Natural killer cell treated with Interleukin-12 subunit alpha and Interleukin-12 subunit beta and Interleukin-15 and Interleukin-18, amount 100 ng/mL, for 72 hours (primary cell): ENCODE measurements at places on chromosomes 11 and 22. TPM values are rescaled to one million over a fixed set of nuclear protein-coding genes. Genes with fewer than 3 reads are reported as not detected.

GRCh38 chr11:72278905-72279304 is 34.9 kb upstream of the PHOX2A start:
- no peak for DNase-seq

- DNase-seq, result no peak
These were observed 17.7 kb downstream of the PHLDB1 start for GRCh38 chr11:118625036-118625690.

Gene CLMP
- not detected for total RNA-seq

- DNase-seq, result no peak
These were observed 15.1 kb downstream of the RCN1 start for GRCh38 chr11:32105871-32106560.

- no peak for DNase-seq
These were observed 23.3 kb downstream of the DKK3 start for GRCh38 chr11:11985016-11985715.

DNA sequence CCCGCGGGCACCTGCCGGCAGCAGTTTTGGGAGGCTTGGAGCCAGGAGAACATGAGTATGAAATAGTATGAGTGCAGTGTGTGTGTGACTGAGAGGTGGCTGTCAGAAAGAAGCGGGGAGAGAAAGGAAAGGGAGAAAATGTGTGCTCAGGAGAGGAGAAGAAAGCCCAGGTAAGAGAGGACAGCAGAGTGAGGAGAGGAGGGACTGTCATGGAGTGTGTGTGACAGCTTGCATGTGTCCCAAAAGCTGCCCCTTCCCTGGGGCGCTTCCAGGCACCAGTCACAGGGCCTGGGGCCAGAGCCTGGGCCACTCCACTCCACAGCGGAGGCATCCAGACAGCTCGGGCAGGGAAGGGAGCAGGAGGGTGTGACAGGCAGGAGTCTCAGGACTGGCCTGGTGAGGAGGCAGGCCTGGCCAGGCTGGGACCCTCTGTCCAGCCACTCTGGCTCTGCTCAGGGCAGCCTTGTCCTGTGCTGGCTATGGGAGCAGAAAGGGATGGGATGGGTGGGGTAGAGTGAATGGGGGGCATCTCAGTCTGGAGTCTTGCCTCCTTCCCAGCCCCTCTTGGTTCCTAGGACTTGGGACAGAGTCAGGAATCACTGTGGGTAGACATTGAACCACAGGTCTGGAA is 949 bp downstream of the MMP11 start:
- DNase-seq, result no peak

Gene GSTT2B
- not detected for total RNA-seq

GRCh38 chr11:122198291-122198983 is 82.4 kb upstream of the BLID start:
- DNase-seq, result no peak

Gene SIRT3
- 16.3 TPM for total RNA-seq

GRCh38 chr22:17627961-17628405 is 566 bp downstream of the ATP6V1E1 start:
- no peak for DNase-seq

GRCh38 chr11:118914987-118915386 is 10.7 kb downstream of the BCL9L start:
- DNase-seq, result no peak

DNA sequence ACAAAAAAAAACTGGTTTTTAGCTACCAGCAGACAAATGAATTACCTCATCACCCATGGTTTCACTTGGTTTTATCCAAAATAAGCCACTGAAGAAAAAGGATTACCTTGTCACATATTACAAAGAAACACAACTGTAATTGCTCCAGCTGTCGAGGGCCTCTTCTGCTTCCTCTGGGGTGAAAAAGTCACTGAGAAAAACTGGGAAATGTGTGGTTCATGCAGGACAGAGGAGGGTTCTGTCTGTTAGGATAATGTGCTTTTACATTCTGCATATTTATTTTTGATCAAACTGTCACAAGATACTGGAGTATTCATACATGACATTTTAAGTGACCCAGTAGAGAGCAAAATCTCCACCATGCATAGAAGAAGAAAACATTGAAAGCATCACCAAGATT is 211.7 kb downstream of the NAV2 start:
- no peak for DNase-seq

Gene MYRF
- total RNA-seq, result 3.7 TPM

- DNase-seq, result no peak
These were observed 78.7 kb downstream of the PIWIL3 start for GRCh38 chr22:24695561-24696511.

- no peak for DNase-seq
These were observed 62.2 kb downstream of the PARVA start for GRCh38 chr11:12439615-12440014.

DNA sequence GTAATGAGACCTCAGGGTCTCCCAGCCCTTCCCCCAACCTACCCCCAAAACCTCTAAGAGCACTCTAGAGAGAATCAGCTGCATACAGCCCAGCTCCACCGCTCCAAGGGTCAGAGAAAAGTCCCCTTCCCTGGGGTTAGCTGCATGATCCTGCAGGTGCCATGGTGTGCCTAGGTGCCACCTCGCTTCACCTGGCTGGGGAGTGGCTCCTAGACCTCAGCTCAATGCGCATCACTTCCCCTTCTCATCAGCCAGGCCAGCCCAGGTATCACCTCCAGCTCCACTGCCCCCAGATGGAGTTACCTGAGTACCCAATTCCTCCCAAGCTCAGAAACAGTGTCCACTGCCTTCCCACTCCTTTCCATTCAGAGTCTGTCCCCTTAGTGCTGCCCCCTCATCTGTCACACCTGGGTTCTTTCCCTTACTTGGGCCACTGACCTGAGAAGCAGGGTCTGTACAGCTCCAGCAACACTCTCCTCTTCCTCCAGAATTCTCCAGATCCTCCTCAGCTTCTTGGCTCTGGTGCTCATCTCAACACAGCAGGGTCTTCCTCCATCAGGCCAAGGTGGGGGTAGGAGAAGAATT is 1.3 kb downstream of the STARD10 start:
- DNase-seq, result no peak

Gene OR8D4
- total RNA-seq, result not detected

DNA sequence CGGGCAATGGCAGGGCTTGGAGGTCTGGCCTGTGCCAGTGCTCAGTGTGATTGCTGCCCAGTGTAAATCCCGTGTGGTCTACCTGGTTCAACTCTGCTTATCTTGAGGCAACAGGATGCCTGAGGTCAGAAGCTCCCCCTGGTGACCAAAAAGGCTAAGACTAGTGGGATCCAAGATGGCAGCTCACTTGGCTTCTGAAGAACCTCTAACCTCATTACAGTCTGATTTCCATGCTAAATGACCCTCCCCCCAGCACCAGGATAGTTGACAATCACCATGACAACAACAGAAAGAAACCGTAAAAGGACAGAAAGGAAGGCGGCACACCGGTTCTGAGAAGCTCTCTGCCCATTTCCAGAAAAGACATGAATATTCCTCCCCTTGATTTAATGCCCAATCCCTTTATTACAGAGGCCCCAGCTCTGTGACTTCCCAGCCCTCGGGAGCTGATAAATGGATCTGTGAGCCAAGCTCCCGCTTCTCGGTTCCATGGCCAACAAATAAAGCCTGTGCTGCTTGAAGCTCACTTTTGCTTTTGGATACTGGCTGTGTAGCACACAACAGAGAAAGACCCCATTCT is 398.4 kb downstream of the CTTN start:
- no peak for DNase-seq

- no peak for DNase-seq
These were observed 134.4 kb upstream of the ZC3H12C start for GRCh38 chr11:109958821-109959166.

GRCh38 chr11:93648158-93648557 is 13.3 kb upstream of the CEP295 start:
- DNase-seq, result no peak

Gene ADAMTS8
- total RNA-seq, result not detected

Gene NECTIN1
- 2.6 TPM for total RNA-seq

GRCh38 chr11:120972621-120973020 is 51.3 kb upstream of the TBCEL start:
- no peak for DNase-seq

GRCh38 chr11:27129686-27130085 is 89.1 kb downstream of the BBOX1 start:
- no peak for DNase-seq

Gene TMEM151A
- not detected for total RNA-seq

DNA sequence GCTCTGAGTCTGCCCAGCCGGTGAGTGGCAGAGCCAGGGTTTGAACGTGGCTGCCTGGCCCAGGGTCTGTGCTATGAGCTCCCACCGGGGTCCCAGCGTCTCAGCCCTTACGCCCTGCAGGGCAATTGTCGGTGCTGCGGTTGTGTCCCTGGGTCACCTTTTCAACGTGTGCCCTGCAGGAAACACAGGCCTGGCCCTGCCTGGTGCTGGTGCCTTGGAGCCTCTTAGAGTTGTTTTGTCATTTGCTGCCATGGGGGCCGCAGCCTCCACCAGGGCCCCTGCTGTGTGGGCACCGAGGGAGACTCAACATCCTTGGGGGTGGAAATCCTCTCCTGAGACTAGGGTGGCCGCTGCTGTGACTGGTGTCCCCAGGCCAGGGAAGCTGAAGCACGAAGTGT is 50.6 kb upstream of the SLC22A12 start:
- DNase-seq, result no peak

Gene OR56A1
- 0.11 TPM for total RNA-seq

Gene ISX
- total RNA-seq, result not detected

Gene TPBGL
- total RNA-seq, result 0.43 TPM

GRCh38 chr22:50199251-50199721 is 1.5 kb upstream of the SELENOO start:
- no peak for DNase-seq

GRCh38 chr22:28594797-28595462 is 84.7 kb downstream of the TTC28 start:
- DNase-seq, result no peak

DNA sequence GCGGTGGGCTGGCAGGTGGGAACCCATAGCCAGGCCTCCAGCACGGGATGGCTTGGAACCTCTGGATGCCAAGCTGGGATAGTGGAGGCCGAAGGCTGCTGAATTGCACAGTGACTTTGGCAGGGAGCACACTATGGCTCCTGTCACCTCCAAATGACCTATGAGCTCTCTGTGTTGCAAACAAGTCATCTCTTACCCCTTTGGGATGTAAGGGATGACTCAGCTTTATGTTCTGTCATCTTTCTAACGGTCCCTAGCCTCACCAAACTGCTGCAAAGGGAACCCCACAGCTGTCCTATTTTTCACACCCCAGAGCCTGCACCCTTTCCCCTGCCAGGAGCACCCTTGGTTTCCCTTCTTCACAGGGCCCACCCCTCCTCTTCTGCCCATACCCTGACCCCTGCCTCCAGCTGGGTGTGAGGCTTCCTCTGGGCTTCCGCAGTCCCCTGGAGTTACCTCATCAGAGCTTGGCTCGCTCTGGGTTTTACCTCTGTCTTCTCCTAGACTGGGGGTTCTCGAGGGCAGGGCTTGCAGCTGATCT is 2.7 kb upstream of the SCUBE1 start:
- no peak for DNase-seq

DNA sequence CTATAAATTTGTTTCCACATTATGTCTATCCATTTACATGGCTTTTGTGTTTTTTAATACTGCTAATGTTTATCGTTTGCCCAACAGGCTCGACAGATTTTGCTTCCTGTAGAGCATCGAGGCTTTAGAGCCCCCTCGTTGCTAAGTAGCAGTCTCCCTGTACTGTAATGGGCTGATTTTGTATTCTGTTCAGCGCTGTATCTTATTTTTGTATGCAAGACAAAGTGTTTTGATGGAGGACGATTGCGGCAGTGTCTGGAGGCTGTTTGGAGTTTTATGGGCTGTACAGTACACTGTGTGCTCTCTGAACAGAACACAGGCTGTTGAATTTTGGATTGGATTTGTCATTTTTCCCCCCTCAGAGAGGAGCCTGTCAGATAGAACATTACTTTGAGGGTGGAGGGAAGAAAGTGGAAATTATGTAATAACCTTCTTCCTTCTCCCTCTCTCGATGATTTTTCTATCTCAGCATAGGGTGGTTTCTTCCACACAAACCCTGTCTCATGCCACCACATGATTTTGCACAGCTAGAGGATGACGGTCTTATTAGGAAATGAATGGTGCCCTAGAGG is 104.4 kb downstream of the ZBTB16 start:
- no peak for DNase-seq
